ENCODE measurements at places on chromosomes 16 and 17.
A peak's percentile ranks its signal among the peaks of the same experiment; 100 is the strongest.

- no peak overlapping the region for H3K4me3 ChIP-seq
- no peak overlapping the region for H3K27ac ChIP-seq
- no peaks in the 10 kb centered on the region for H3K36me3 ChIP-seq
- no peaks in the 10 kb centered on the region for H3K27me3 ChIP-seq
- H3K4me1 ChIP-seq, result peaks cover 36% of the 10 kb centered on the region
Observed at GRCh38 chr17:46042246-46042645, 43.2 kb downstream of the STH start.

DNA sequence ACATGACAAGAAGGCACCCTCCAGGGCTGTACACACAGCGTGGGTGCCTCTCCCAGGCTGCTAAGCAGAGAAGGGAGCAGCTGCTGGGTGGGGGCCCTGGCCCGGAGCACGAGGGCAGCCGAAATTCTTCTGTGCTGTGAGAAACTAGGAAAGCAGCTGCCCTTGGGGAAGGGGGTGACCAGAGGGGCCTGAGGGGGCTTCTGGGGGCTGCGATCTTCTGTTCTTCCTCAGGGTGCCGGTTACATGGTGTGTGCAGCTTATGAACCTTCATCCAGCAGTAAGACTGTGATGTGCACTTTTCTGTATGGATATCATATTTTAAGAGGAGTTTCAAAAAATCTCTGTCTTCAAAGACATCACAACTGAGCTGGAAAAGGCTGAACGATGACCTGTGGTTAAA lies 43.2 kb upstream of the METRNL start:
- no peak for DNase-seq
- no peak overlapping the region for H3K27ac ChIP-seq

DNA sequence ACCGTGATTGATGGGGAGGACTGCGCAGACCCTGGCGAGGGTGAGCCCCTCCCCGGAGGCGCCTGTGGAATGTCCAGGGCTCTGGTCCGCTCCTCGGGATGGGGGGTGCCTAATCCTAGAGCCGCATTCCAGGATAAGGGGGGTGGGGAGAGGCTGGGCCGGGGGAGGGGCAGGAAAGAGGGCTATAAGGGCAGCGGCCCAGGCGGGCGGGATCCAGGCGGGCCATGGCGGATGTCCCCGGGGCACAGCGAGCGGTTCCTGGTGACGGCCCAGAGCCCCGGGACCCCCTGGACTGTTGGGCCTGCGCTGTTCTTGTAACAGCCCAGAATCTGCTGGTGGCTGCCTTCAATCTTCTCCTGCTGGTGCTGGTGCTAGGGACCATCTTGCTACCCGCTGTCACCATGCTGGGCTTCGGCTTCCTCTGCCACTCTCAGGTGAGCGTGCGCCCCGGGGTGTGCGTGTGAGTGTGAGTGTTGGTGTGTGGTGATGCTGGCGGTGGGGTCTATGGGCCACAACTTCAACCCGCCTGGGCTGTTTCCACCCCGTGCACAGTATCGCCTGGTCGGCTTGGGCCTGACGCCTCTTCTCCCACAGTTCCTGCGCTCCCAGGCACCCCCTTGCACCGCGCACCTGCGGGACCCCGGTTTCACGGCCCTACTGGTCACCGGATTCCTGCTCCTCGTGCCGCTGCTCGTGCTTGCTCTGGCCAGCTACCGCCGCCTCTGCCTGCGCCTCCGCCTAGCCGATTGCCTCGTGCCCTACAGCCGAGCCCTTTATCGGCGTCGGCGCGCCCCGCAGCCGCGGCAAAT lies at the start of gene TMEM88:
Gene TMEM88 (plus strand): TSS at position 216 of the 809 bp plus-strand sequence. CDS start 9 bp downstream, at position 225.
- H3K4me3 ChIP-seq, result no peak within 1 kb of the TSS
- DNase-seq, result peak; percentile 26
- H3K27me3 ChIP-seq, result no peaks in the 10 kb centered on the region

DNA sequence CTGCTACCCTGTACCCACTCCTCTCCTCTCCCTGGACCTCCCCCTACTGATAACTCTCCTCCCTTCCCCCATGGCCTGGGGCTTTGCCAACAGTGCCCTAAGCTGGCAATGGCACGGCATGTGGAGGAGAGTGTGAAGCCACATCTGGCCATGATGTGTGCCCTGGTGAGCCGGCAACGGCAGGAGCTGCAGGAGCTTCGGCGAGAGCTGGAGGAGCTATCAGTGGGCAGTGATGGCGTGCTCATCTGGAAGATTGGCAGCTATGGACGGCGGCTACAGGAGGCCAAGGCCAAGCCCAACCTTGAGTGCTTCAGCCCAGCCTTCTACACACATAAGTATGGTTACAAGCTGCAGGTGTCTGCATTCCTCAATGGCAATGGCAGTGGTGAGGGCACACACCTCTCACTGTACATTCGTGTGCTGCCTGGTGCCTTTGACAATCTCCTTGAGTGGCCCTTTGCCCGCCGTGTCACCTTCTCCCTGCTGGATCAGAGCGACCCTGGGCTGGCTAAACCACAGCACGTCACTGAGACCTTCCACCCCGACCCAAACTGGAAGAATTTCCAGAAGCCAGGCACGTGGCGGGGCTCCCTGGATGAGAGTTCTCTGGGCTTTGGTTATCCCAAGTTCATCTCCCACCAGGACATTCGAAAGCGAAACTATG lies 5.2 kb downstream of the TRAF4 start:
- H3K27me3 ChIP-seq, result no peaks in the 10 kb centered on the region
- no peak overlapping the region for H3K4me3 ChIP-seq
- H3K36me3 ChIP-seq, result no peaks in the 10 kb centered on the region
- H3K27ac ChIP-seq, result peak overlapping the region; percentile 8
- no peak for DNase-seq

DNA sequence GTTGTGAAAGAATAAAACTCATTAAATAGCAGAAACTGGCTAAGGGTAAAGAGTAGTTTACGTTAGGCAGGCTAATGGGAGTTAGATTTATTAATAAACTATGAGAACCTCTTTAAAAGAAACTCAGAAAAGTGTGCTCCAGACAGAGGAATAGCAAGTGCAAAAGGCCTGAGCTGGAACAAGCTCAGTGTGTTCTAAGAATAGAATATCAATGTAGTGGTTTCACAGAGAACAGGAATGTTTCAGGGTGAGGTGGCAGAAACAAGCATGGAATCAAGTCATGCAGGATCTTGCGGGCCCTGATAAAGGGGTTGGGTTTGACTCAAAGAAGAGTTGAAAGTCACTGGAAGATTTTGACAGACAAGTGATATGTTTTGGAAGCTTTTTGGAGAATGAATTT lies 164.0 kb upstream of the HS3ST3A1 start:
- peaks cover 3% of the 10 kb centered on the region for H3K27me3 ChIP-seq
- H3K36me3 ChIP-seq, result no peaks in the 10 kb centered on the region
- H3K4me1 ChIP-seq, result no peaks in the 10 kb centered on the region
- no peak overlapping the region for H3K4me3 ChIP-seq
- DNase-seq, result no peak

GRCh38 chr17:40072040-40072734 lies 9.4 kb downstream of the THRA start:
- peaks cover 86% of the 10 kb centered on the region for H3K4me1 ChIP-seq
- peak overlapping the region; percentile 90 for H3K27ac ChIP-seq
- H3K36me3 ChIP-seq, result no peaks in the 10 kb centered on the region
- no peak overlapping the region for H3K4me3 ChIP-seq

- no peaks in the 10 kb centered on the region for H3K27me3 ChIP-seq
- peaks cover 72% of the 10 kb centered on the region for H3K36me3 ChIP-seq
- peak within 1 kb of the TSS; percentile 42 for H3K4me3 ChIP-seq
- peak; percentile 88 for DNase-seq
- no peak within 1 kb of the TSS for H3K27ac ChIP-seq
Observed at GRCh38 chr16:57462209-57462977, at the start of gene POLR2C. Gene POLR2C (plus strand): TSS chr16:57462679. CDS start chr16:57462725, 46 bp downstream.

GRCh38 chr17:32157225-32157624 lies 14.9 kb downstream of the RHOT1 start:
- H3K4me1 ChIP-seq, result peaks cover 27% of the 10 kb centered on the region
- H3K4me3 ChIP-seq, result no peak overlapping the region
- peaks cover 23% of the 10 kb centered on the region for H3K36me3 ChIP-seq
- no peak for DNase-seq
- H3K27me3 ChIP-seq, result no peaks in the 10 kb centered on the region

- no peak for DNase-seq
- H3K27ac ChIP-seq, result no peak overlapping the region
- H3K27me3 ChIP-seq, result no peaks in the 10 kb centered on the region
- no peaks in the 10 kb centered on the region for H3K4me1 ChIP-seq
Observed at GRCh38 chr16:86680162-86680561, 101.8 kb downstream of the FOXL1 start.

GRCh38 chr17:69430488-69430887 lies 16.0 kb downstream of the MAP2K6 start:
- DNase-seq, result no peak
- H3K27me3 ChIP-seq, result no peaks in the 10 kb centered on the region
- no peaks in the 10 kb centered on the region for H3K4me1 ChIP-seq

DNA sequence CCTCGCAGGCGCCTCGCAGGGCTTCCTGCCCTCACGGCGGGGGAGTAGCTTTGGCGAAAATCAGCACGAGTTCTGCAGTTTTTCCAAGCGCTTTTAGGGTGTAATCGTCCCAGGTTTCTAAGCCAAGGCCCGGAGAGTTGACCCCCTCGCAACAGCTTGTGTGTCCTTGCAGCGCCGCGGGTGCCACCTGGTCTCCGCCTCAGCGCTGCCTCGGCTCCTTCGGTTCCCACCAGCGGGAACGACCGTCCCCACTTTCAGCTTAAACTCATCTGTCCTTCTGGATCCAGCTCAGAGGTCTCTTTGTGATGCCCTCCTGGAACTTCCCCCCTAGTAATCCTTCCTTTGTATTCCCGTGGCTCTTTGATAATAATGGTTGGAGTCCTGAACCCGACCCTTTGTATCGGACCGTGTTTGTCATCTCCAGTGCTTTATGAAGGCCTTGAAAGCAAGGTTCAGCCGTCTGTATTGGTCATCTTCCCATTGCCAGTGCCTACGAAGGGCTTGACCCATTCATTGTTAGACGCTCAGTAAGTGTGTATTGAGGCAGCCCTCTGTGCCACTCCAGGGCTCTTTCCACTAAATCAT lies 858 bp upstream of the SMARCE1 start:
- peaks cover 11% of the 10 kb centered on the region for H3K4me1 ChIP-seq
- no peaks in the 10 kb centered on the region for H3K27me3 ChIP-seq
- DNase-seq, result peak; percentile 29
- H3K4me3 ChIP-seq, result peak overlapping the region; percentile 93
- H3K27ac ChIP-seq, result peak overlapping the region; percentile 97

- H3K4me3 ChIP-seq, result no peak overlapping the region
- no peak for DNase-seq
- no peaks in the 10 kb centered on the region for H3K36me3 ChIP-seq
- H3K27ac ChIP-seq, result peak overlapping the region; percentile 94
- H3K27me3 ChIP-seq, result no peaks in the 10 kb centered on the region
- peaks cover 80% of the 10 kb centered on the region for H3K4me1 ChIP-seq
Observed at GRCh38 chr16:69408475-69408874, 15.9 kb upstream of the CYB5B start.

GRCh38 chr17:34865716-34866115 lies 95.5 kb downstream of the CCT6B start:
- H3K4me3 ChIP-seq, result no peak overlapping the region
- H3K36me3 ChIP-seq, result no peaks in the 10 kb centered on the region
- H3K4me1 ChIP-seq, result no peaks in the 10 kb centered on the region
- no peak for DNase-seq

GRCh38 chr16:30010844-30011713 lies at the start of gene DOC2A:
Gene DOC2A (minus strand): TSS chr16:30011027. CDS start chr16:30010222, 805 bp downstream.
- no peak within 1 kb of the TSS for H3K4me3 ChIP-seq
- H3K27ac ChIP-seq, result no peak within 1 kb of the TSS
- H3K4me1 ChIP-seq, result peaks cover 12% of the 10 kb centered on the region
- H3K36me3 ChIP-seq, result no peaks in the 10 kb centered on the region
- H3K27me3 ChIP-seq, result peaks cover 22% of the 10 kb centered on the region
- DNase-seq, result no peak

DNA sequence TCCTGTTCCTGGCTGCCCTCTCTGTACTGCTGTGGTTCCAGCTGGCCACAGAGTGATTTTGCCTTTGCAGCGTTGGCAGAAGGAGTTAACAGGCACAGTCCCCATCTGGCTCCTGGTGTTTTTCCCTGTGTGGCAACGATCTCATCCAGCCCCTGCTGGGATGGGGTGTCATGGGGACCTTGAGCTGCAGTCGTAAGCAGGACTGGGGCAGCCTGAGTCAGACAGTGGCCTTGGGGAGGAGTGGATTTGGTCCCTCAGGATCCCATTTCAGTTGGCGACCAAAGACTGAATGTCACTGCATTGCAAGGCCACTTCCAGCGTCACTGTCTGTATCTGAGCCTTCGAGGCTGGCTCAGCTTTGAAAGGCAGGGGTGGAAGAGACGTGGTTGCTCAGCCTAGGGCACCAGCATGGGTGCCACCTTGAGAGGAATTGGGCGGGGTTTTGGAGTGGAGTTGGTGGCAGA lies 11.9 kb downstream of the TMEM94 start:
- peaks cover 18% of the 10 kb centered on the region for H3K36me3 ChIP-seq

DNA sequence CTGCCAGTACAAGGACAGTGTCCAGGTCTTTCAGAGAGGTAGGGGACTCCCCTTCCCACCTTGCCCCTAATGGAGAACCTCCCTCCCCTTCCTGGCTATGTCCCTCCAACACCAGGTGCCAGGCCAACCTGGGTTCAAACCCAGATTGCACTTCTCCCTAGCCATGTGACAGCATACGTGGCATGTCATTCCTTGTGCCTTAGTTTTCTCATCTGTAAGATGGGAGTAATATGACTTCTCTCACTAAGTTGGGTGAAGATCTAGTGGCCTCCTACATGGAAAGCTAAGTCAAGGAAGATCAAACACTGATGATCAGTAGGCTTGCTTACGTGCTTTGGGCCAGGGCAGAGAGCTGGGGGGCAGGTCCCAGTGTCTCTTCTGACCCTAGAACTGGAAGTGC lies 8.8 kb downstream of the FCSK start:
- peaks cover 19% of the 10 kb centered on the region for H3K36me3 ChIP-seq
- H3K4me3 ChIP-seq, result no peak overlapping the region
- H3K27ac ChIP-seq, result no peak overlapping the region
- no peaks in the 10 kb centered on the region for H3K4me1 ChIP-seq
- no peaks in the 10 kb centered on the region for H3K27me3 ChIP-seq
- no peak for DNase-seq

- H3K4me3 ChIP-seq, result no peak overlapping the region
- H3K27ac ChIP-seq, result no peak overlapping the region
- no peaks in the 10 kb centered on the region for H3K36me3 ChIP-seq
- peaks cover 3% of the 10 kb centered on the region for H3K4me1 ChIP-seq
- no peaks in the 10 kb centered on the region for H3K27me3 ChIP-seq
Observed at GRCh38 chr16:84578538-84579126, 39.2 kb downstream of the COTL1 start.

DNA sequence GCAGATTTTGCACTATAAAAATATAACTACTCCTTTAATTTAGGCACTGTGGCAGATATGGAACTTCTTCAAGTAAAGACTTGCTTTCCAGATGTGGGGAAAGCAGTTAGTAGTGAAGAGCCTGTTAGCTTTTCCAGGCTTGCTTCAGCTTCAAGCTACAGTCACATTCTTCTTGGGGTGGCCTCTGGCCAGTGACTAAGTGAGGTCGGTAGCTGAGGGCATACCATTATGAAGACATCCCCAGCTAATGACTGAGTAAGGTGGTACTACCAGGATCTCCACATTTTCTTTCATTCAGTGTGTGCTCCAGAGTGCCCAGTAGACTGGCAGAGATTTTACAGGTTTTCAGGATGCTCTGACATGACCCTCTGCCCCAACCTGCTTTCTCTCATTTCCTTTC lies 167.1 kb upstream of the KIF2B start:
- H3K27me3 ChIP-seq, result no peaks in the 10 kb centered on the region
- DNase-seq, result no peak
- H3K36me3 ChIP-seq, result no peaks in the 10 kb centered on the region
- H3K4me1 ChIP-seq, result no peaks in the 10 kb centered on the region
- no peak overlapping the region for H3K27ac ChIP-seq
- H3K4me3 ChIP-seq, result no peak overlapping the region

GRCh38 chr17:1871756-1872155 lies 42.0 kb downstream of the RPA1 start:
- no peak overlapping the region for H3K4me3 ChIP-seq
- H3K27ac ChIP-seq, result no peak overlapping the region
- no peaks in the 10 kb centered on the region for H3K36me3 ChIP-seq
- no peaks in the 10 kb centered on the region for H3K4me1 ChIP-seq
- H3K27me3 ChIP-seq, result no peaks in the 10 kb centered on the region

All from adrenal gland (tissue), 19 donors.